NCI-H460 (cell line): ENCODE measurements at places on chromosomes 5 and 9. TPM values are rescaled to one million over a fixed set of nuclear protein-coding genes. Genes with fewer than 3 reads are reported as not detected.

Gene MCTP1
- 46.4 and 47.5 TPM in 2 replicates for total RNA-seq

Gene NEUROG1
- total RNA-seq = not detected in 2 replicates

Gene EIF4EBP3
- total RNA-seq = 1.4 and 1.7 TPM in 2 replicates

Gene CCNO
- total RNA-seq = 8.0 and 8.5 TPM in 2 replicates

Gene FOXD4L6
- total RNA-seq = 0.07 TPM in 1 of 2 replicates, not detected in the other
